ENCODE measurements at places on chromosomes 12 and 14.

DNA sequence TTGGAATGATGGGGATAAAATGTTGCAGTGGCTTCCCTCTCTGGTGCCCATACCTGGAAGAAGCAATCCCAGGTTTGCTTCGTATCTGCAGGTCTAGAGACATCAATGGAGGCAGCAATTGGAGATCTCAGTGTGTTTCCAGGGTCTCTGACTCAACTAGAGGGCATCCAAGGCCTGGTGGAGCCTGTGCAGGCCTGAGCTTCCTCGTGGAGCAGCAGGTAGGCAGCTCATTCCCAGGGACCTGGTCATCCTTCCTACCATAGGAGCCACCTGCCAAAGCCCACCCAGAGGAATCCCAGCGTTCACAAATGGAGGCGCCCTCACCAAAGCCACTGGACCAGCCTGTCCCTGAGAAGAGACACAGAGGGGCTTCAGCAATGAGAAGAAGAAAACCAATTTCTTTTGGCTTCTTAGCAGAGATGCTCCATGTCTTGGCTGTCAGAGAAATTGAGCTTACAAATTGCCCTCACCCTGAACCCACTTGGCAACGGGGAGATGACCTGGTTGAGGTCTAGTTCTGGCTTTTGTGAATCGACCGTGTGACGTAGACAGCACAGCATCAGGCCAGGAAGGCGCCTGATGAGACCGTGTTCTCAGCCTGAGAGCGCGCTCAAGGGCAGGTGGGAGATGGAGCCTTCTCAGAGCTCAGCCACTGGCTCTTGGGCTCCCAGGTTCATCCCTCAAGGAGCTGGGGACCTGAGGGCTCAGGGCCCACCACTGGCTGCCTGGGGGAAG is 283.6 kb downstream of the DPF3 start:
- DNase-seq, result no peak

DNA sequence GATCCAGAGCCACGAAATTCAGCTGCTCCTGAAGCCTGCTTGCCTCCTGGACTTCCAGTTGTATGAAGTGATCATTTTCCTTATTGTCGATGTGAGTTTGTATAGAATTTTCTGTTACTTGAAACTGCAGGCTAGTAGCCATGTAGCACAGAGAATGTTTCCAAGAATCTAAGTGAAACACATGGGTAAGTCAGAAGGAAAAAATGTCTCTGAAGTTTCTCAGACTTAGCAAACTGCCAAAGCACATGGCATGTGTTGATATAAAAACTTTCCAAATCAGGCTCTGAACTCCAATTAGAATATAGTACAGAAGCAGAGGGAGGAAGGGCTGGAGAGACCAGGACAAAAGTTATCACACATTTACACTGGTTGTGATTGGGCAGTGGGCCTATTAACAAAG is 9.8 kb upstream of the PCNX1 start:
- no peak for DNase-seq

DNA sequence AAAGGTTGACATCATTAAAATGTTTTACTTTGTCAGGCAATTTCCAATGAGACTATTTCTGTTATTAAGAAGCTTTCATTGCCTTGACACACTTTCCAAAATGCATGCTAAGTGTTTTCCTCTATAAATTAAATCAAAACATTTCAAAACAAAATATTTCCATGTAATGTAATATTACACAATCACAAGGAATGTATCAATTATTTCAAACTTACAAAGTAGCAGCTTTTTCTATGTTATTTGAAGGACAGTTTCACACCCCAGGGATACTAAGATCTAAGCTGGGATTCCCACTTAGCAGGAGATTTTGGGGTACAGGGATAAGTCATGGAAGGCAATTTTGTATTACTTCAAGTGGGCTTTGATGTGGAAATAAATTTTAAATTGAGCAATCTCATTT is 144.9 kb downstream of the FOXG1 start:
- DNase-seq, result no peak

GRCh38 chr14:71471634-71472355 is 460.4 kb upstream of the RGS6 start:
- no peak for DNase-seq

Measured in T1000 (cell line).